EL (cell line): ENCODE measurements at places on chromosomes 16 and 17.
A peak's percentile ranks its signal among the peaks of the same experiment; 100 is the strongest.

GRCh38 chr16:48536614-48537200, 73.3 kb downstream of the N4BP1 start:
- DNase-seq = no peak

GRCh38 chr17:33227911-33228310, 65.2 kb downstream of the ASIC2 start:
- DNase-seq = no peak

- no peak for DNase-seq
Observed at GRCh38 chr17:72273289-72274056, 152.7 kb downstream of the SOX9 start.

GRCh38 chr17:17822189-17822588, 14.6 kb downstream of the SREBF1 start:
- peak; percentile 80 for DNase-seq

- no peak for DNase-seq
Observed at GRCh38 chr17:28916302-28916934, 13.5 kb upstream of the DHRS13 start.

DNA sequence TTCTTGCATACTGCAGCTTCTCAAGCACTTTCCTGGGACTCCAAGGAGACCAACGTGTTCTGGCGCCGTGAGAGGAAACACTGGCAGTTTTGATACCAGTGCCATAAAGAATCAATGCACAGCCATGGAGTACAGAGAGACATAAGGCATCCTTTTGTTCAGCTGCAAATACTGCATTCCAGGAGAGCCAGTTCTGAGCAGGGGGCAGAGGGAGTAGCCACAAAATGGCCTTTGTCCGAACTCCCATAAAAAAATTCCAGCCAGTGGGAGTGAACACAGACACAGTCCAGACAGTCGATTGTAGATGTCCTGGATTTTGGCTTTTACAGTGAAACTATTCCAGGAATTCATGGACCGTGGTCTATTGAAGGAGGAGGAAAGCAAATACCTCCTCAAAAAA, 36.2 kb upstream of the TEKT3 start:
- DNase-seq = peak; percentile 91

DNA sequence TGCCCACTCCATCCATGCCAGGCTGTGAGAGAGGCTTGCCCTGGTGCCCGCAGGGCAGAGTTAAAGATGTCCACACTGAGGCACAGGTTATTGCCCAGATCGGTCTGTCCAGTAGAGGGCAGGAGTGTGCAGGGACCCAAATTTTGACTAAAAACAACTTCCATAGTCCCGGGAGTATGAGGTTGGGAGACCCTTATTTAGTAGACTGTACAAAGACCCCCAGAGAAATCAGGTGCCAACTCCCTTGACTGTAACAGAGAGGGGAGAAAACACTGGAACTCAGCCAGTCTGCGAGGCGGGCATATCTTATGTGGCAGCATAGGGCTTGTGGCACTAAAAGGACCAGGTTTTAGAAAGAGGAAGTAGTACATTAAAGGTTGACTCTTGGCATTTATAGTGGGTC, 43.4 kb downstream of the HNF1B start:
- DNase-seq = peak; percentile 37

GRCh38 chr17:57724026-57724728, 20.9 kb downstream of the CCDC182 start:
- DNase-seq = no peak

DNA sequence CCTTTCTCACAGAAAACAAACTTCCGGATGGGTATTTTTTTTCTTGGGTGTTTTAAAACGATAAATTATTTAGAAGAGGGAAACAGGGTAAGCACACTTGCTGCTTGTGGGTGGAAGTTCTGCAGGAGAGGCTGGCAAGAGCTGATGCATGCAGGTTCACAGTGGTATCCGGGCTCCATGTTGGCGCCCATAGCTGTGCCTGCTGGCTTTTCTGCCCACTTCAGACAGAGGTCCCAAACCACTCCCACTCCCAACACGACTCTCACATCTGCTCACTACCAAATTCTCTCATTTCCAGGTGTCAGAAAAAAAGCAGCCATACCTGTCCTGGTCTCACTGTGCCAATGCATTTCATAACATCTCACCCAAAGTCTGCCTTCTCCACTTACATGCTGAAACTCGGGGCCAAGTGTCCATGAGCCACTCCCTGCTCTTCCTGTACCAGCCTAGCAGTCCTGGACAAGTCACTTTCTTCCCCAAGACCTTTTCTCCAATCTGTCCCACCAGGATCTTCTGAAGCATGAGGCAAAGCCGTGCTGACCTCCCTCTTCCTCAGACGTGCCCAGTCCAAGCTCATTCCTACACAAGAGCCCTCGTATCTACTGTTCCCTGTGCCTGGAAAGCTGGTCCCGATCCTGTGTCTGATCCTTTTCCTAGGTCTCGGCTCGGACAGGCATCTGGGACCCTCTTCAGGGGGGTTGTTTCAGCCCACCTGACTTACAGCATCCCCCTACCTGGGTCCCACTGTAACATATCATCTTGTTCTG, 1.5 kb downstream of the CD300LF start:
- no peak for DNase-seq

GRCh38 chr16:34648-34987, 18.8 kb downstream of the POLR3K start:
- no peak for DNase-seq

DNA sequence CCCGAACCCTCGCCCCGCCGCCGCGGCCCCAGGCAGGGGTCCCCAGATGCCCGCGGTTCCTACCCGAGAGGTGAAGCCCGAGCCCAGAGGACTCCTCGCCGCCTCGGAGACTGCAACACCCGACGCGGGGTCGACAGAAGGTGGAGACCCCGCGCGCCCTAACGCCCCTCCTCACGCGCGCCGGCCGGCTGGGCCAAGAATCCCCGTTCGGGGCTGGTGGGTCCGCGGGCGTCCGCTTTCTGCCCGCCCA, 515 bp downstream of the SUMO2 start:
- DNase-seq = no peak

GRCh38 chr17:27495460-27495859, 39.2 kb downstream of the KSR1 start:
- DNase-seq = no peak

DNA sequence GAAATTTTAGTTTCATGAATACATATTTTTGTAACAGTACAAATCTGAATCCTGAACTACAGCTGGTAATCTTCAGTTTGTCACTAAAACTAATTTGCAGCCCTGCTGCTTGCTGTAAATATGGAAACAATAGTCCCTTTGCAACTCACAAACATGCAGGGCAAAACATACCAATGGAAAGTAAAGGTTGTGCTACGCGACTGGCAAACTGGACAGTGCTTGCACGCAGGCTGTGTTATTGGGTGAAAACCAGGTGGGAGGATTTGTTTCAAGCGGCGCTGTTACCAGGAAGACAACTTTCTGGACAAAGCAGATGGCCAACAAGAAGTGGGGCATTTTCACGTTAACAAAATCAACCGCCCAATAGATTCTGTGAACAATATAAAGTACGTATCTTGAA, 93.5 kb downstream of the CDYL2 start:
- DNase-seq = no peak

GRCh38 chr16:74524117-74524516, 82.8 kb downstream of the GLG1 start:
- DNase-seq = no peak

DNA sequence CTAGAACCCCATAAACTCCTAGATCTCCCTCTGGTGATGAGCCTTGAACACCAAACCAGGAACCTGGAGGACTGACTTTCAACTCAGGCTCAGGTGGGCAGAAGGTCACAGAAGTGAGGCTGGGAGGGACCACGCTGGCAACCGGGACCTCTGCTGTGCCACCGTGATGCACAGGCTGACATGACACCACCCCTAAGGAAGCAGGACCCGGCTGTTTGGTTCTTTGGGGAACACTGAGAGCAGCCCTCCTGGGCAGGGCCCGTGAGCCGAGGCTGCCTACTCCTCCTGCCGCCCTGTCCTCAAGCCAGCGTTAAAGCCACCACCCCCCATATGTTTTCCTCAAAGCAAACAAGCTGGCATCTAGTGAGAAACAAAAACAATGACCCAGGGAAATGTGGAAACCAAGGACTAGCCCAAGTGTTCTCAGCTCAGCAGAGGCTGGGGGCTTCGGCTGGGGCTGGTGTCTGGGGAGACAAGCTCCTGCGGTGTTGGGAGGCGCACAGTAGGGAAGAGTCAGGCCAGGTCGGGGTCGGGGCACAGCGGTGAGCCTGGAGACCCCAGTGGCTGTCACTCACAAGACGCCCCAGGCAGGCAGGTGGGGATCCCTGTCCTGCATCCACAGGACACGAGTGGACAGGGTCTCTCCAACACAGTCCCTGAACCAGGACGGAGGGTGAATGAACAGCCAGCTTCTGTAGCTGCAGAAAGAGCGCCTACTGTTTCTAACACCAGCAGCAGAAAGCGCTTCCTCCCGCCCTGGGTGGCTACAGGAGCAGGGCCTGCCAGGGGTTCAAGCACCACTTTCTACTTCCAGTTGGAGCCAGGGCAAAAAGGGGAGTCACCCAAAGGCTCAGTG, 1.7 kb downstream of the SMIM5 start:
- no peak for DNase-seq

GRCh38 chr17:8121681-8122421, 2.1 kb downstream of the HES7 start:
- DNase-seq = peak; percentile 84

DNA sequence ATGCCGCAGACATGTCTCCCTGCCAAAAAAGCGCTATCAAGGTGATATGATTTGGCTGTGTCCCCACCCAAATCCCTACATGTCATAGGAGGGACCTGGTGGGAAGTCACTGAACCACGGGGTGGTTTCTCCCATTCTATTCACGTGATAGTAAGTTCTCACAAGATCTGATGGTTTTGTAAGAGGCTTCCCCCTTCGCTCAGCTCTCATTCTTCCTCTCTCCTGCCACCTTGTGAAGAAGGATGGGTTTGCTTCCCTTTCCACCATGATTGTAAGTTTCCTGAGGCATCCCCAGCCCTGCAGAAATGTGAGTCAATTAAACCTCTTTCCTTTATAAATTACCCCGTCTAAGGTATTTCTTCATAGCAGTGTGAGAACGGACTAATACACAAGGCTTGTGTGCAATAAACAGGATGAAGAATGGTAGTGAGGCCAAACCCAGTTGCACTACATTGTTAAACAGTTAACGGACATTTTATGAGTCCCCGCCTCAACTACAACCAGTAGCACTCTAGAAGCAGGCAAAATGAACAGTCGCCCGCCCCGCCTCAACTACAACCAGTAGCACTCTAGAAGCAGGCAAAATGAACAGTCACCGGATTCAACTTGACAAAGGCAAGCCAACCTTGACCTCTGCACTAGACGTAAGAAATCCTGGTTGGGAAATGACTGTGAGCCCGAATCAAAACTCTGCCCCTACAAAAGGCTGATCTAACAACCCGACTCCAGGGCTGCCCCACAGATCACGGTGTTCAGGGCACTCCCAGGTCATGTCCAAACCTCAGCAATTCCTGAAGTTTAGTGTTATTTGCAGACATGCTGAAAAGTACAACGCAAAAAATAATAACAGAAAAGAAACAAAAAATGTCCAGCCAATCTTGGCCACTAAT, 26.3 kb downstream of the VPS53 start:
- peak; percentile 38 for DNase-seq

- no peak for DNase-seq
Observed at GRCh38 chr16:86337581-86338402, 172.5 kb upstream of the FOXF1 start.

DNA sequence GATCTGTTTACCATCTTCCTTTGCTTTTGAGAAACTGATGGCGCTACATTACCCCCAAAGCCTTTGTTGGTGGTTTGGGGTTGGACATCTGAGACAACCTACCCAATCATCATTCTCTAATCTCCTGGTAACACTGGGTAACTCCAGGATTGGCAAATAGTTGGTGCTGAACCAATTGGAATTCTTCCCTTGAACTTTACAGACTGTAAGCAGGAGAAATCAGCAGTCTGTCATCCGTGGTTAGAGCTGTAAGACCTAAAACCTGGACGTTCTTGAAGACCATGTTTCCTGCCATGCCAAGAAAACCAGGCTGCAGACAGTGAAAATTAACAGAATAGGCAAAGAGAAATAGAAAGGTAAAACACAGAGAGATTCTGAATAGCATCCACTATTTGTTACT, 398.8 kb upstream of the SALL1 start:
- DNase-seq = no peak

- DNase-seq = no peak
Observed at GRCh38 chr17:6043405-6043804, 26.8 kb upstream of the WSCD1 start.

DNA sequence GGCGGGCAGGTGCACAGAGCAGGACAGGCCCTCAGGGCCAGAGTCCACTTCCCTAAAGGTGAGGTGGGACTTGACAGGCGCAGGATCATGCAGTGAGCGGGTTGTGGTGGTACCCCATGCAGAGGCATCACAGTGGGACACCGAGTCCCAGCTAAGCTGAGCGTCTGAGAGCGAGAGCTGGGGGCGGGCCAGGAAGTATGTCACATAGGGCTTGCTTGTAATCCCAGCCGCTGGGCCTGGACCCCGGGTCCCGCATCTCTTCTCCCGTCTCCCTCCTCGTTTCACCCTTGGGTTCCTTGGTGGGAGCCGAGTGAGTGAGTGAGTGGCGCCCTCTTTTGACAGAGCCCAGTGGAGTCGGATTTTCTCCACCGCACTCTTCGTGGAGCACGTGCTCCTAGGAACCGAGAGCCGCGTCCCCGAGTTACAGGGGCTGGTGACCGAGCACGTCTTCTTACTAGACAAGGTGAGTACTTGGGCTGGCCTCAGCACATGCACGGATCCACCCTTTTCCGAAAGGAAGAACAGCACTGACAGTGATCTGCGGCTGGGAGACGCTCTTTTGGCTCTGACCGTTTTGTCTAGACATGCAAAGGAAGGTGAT, 50.8 kb upstream of the ENDOV start:
- no peak for DNase-seq

- DNase-seq = no peak
Observed at GRCh38 chr16:16982614-16983013, 488.1 kb downstream of the XYLT1 start.

DNA sequence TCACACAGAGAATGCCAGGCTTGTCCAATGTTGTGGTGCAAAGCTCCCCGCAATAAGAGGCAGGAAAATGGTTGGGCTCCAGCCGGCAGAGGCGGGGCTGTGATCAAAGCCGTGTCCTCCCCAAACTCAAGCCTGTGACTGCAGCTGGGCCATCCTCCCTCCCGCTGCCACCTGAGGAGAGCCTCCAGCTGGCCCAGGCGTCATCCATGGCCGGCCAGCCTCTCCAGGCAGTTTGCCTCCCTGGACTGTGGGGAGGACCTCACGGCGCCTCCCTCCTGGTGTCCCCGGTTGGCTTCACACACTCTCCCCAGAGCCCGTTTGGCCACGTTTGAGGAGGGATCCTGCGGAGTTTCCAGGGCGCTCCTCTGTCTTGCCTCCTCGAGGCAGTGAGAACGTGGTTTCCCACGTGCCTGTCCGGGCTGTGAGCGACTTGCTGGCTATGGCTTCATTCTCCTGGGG, 134.1 kb downstream of the IRF8 start:
- no peak for DNase-seq

GRCh38 chr16:83393196-83393981, 414.4 kb upstream of the HSBP1 start:
- peak; percentile 16 for DNase-seq
